ENCODE measurements at places on chromosomes 5 and 9. TPM values are rescaled to one million over a fixed set of nuclear protein-coding genes. Genes with fewer than 3 reads are reported as not detected.

Gene NKD2
- 0.33 TPM for total RNA-seq

- DNase-seq: no peak
Measured at GRCh38 chr5:140114341-140115185, 654 bp downstream of the PURA start.

DNA sequence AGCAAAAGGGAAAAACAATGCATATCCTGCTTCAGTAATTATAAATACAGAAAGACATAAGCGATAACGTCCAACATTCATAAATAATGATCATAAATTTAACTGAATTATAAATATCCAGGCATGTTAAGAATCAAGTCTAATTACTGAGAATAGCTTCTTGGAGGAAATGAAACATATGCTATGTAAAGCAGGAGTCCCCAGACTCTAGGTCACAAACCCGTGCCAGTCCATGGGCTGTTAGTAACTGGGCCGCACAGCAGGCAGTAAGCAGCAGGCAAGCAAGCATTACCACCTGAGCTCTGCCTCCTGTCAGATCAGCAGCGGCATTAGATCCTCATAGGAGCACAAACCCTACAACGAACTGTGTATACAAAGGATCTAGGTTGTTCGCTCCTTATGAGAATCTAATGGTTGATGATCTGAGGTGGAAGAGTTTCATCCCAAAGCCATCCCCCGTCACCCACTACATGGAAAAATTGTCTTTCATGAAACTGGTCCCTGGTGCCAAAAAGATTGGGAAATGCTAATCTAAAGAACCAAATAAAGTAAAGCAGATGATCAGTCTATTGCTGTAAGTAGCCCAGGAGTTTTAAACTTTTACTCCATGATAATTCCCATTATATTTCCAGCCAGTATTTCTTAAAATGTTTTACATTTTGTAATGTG lies 50.4 kb downstream of the CERT1 start:
- no peak for DNase-seq

DNA sequence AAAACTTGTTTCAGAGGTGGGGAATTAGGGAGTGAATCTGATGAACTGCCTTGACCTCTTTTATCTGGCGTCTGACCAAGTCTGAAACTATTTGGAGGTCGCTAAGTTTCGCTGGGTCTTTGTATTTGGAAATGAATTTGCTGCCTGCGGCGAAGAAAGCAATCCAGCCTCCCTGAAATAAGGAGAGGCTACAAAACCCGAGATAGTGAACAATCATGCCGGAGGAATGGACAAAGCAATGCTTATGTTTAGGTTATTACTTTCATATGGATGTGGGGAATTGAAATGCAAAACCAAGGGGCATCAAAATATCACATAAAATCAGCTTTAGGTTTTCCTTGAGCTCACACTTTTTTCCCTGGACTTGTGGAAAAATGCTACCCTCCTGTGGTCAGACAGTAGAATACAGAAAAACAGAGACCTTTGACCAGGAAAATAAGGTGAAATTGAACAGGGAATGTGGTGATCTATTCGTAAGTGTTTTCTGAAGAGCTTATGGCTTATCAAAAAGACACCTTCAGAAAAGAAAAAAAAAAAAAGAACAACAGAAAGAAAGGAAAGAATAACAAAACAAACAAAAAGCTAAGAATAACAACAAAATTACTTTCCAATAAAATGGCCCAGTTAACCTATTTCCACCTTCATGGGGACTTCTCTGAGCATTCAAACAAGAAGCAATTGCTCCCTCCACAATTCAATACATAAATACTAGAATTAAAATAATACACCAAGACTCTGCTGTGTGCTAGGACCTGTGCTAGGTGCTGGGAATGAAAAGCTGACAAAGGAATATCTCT lies 68.6 kb upstream of the DPYSL3 start:
- no peak for DNase-seq

Gene INSL4
- not detected for total RNA-seq

Gene CDH10
- not detected for total RNA-seq

GRCh38 chr5:160616712-160617497 lies 195.2 kb downstream of the PTTG1 start:
- DNase-seq: no peak

Gene TERT
- total RNA-seq: not detected

GRCh38 chr9:29866556-29866955 lies 2293.3 kb upstream of the C9orf72 start:
- no peak for DNase-seq

Gene MARCOL
- total RNA-seq: not detected

GRCh38 chr9:107325842-107326241 lies 42.8 kb downstream of the RAD23B start:
- no peak for DNase-seq

DNA sequence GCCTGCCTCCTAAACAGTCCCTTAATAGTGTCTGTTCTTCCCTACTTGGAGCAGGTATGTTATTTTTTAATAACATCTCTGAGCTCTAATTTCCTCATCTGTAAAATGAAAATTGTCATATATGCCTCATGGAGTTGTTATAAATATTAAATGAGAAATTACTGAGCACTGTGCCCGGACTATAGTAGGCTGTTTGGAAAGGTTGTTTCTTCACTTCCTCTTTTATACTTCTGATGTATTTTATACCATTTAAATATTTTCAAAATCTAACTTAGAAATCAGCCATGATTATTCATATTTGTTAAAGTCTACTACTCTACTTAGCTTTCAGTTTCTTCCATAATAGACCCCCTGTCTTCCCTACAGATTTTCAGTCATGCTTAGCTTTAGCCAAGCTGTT lies 30.5 kb upstream of the HAPLN1 start:
- DNase-seq: no peak

Gene BARHL1
- not detected for total RNA-seq

- DNase-seq: no peak
Measured at GRCh38 chr5:9790276-9790675, 160.1 kb upstream of the TAS2R1 start.

- DNase-seq: no peak
Measured at GRCh38 chr9:85040821-85041465, 371.4 kb downstream of the NTRK2 start.

Gene IRX2
- total RNA-seq: not detected

DNA sequence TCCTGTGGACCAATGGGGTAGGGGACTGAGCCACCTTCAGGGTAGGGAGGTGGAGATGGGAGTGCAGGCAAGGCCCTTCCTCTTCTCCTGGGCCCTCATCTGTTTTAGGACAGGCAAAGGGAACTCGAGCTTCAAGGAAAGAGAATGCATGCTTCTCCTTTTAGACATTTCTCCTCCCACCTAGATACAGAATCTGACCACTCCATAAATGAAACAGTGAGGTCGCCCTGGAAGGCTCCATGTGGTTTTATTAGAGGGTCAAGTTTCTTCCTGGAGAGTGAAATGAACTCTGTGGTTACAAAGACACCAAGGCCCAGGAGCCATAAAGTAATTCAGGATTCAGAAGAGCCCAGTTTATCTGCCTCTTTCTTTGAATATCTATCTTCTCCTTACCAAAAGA lies 14.9 kb downstream of the LHFPL2 start:
- no peak for DNase-seq

- no peak for DNase-seq
Measured at GRCh38 chr5:42779083-42779482, 22.5 kb downstream of the CCDC152 start.

- no peak for DNase-seq
Measured at GRCh38 chr5:122327110-122327509, 15.1 kb downstream of the SNCAIP start.

DNA sequence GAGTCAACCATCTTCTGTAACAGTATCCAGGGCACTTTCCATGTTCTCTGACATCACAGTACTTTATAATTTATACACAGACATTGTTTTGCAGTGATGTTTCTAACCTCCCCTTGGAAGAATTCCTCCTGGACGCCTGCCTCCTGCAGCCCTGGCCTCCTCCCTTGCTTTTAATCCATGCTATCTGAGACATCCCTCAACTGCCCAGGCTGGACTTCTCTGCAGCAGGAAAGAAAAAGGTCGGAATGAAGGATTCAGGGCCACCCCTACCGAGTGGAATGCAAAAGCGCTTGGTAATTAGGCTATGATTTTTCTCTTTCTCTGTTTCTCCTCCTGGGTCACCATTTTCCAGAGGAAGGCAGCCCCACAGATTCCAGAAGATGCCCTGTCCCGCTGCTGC lies 47.0 kb upstream of the SHC3 start:
- no peak for DNase-seq

Gene PPP2R2B
- 7.0 TPM for total RNA-seq

GRCh38 chr9:78236551-78236910 lies 656 bp downstream of the CEP78 start:
- no peak for DNase-seq

- DNase-seq: no peak
Measured at GRCh38 chr9:120571443-120572257, 8.3 kb downstream of the CDK5RAP2 start.

Gene GPR21
- total RNA-seq: 1.2 TPM

DNA sequence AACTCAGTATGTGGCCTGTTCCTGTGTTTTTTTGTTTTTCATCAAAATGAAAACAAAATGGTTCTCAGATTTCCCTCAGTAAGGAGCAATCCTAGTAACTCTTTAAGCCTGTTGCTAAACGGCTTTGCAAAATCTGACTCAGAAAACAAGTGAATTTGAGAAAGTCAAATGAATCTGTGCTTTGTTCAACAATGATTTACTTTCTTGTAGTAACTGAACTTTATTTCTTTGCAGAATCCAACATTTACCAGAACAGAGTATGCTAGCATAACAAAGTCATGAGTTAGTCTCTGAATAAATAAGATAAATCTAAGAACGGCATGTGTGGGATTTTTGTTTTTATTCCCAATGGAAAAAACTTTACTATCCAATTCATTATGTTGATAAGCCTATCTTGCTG lies 93.8 kb downstream of the OXCT1 start:
- no peak for DNase-seq

DNA sequence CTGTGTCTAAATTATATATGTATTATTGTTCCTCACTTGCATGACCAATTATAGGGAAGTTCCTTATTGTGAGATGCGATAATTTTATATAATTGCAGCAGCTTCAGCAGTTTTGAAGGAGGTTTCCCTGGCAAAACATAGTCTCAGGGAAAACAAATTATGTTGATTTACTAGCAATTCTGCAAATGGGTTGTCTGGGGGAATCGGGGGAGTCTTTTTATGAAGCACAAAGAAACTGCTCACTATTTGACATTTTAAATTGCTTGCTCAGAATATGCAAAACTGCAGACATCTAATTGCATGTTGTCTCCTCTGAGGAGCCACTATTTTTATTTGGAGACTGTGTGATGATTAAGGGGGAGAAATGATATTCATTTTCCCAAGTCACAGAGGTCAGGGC lies 361.6 kb downstream of the YTHDC2 start:
- no peak for DNase-seq

DNA sequence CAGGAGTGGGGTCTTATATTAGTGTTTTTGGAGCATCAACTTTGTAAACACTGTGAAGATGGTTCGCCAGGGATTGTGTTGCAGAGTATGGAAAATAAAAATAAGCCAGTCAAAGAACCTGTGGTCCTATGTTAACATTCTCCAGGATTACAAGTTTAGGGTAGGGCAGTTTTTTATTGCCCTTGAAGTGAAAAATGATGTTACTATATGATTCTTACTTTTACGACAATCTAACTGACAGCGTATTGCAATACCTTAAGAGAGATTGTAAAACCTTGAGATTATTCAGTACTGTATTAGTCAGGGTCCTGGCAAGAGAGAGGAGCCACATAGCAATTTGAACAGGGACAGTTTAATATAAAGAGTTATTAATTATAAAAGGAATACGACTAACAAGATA lies 144.7 kb upstream of the ZNF608 start:
- no peak for DNase-seq

- DNase-seq: no peak
Measured at GRCh38 chr9:20037699-20038098, 248.9 kb upstream of the SLC24A2 start.

DNA sequence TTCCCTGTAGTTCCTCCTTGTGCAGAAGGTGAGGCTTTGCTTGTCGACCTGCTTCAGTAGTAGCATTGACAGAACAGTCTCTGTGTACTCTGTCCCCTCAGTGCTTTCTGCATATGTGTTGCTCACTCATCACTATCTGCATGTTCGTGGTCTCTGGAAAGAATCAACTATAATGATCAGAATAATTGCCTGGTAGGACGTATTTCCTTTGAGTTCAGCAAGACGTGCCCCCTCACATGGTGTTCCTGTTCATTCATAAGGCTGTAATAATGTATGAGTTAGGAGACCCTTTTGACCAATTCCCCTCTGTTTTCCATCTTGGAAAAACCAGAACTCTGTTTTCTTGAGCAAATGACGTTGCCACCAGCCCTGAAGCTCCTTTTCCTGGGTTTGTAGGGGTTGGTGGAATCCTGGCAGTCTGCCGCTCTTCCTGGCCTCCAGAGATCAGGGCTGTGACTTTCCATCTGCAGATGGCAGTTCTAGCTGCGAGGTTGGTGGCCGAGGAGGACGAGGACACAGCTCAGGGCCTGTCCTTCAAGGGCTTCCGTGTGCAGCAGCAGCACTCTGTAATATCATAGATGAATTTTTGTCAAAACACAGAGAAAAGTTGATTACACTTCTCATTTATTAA lies 61.9 kb downstream of the EXOSC2 start:
- DNase-seq: no peak

DNA sequence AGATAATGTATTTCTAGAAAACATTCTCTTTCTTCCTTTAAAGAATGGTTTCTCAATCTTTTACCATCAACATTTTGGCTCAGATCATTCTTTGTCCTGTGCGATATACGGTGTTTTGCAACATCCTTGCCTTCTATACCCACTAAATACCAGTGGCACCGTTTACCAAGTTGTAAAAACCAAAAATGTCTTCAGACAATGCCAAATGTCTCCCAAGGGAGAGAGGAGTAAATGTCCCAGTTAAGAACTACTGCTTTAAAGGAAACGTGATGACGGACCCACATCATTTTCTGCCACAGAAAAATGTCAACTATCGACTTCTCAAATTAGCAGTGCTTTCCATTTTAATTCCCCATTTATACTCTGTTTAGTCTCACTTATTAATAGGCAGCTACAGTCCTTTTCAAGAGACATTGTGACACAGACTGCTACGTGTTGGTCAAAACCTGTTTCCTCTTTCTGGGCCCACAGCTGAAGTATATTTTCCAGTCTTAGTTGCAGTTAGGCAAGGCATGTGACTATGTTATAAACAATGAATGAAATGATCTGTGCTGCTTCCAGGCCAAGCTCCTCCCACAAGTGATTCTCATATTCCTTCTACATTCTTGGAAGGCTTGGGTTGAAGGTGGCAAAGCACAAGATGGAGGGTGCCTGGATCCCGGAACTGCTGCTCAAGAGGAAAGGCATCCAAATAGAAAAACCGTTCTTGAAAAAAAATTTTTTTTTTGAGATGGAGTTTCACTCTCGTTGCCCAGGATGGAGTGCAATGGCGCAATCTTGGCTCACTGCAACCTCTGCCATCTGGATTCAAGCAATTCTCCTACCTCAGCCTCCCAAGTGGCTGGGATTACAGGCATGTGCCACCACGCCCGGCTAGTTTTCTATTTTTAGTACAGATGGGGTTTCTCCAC lies 8.8 kb downstream of the PRXL2C start:
- no peak for DNase-seq

DNA sequence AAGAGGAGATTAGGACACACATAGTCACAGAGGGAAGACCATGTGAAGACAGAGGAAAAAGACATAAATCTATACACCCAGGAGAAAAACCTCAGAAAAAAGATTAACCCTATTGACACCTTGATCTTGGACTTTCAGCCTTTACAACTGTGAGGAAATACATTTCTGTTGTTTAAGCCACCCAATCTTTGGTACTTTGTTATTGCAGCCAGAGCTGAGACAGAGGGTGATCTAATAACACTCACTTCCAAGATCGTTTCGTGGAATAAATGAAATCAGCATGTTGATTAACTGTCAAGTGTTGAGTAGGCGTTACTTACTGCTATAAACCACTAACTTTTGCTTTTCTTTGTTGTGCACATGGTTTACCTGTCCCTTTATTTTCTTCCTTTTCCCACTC lies 361.2 kb upstream of the RIOK2 start:
- DNase-seq: no peak

GRCh38 chr5:158796812-158797497 lies 302.8 kb downstream of the EBF1 start:
- DNase-seq: no peak
